ENCODE measurements at places on chromosomes 1 and 21. TPM values are rescaled to one million over a fixed set of nuclear protein-coding genes. Genes with fewer than 3 reads are reported as not detected.

OR6K3 gene
- not detected for total RNA-seq

GRCh38 chr21:25115021-25115420 lies 492.3 kb downstream of the MRPL39 start:
- no peak for DNase-seq

DNA sequence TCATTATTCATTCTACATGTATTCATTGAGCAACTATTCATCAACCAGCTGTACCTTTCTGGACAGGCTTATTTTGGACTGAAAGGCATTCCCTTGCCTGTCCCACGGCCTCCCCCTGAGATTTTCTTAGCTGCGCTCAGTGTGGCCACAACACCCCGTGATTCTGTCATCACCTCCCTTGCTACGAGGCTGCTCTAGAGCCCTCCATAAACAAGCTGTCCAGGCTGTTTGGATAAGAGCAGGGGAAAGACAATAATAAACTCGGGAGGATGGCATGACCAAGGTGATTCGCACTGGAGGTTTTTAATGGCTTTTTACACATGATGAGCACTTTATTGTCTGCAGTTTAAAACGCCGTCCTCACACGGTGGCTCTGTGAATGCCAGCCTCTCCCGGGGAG lies 139.7 kb downstream of the ROR1 start:
- no peak for DNase-seq

SORT1 gene
- 11.6 TPM for total RNA-seq

SMCP gene
- total RNA-seq: not detected

DNA sequence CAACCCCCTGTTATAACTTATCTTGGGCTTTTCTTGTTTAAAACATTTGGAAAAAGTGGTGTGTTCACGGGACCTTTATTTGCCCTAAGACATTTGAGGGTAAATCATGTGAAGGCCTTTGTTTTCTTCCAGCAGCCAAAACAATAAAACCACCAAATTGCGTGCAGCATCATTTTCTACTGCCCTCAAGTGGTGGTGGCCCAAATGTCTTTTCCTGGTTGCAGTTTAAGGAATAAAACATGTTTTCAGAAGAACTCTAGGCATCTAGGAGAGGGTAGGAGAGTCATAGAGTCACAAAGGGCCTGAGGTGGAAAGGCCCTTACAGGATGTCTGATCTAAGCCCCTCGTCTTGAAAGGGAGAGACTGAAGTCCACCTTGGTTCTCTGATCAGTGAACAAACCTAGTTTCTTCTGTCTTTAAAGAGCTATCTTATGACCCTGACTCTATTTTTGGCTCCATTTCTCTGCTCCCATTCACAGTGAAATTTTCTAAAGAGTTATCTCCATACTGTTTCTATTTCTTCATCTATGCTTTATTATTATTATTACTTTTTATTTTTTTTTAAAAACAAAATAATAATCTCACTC lies 16.0 kb upstream of the EPS15 start:
- peak; percentile 64 for DNase-seq

DNA sequence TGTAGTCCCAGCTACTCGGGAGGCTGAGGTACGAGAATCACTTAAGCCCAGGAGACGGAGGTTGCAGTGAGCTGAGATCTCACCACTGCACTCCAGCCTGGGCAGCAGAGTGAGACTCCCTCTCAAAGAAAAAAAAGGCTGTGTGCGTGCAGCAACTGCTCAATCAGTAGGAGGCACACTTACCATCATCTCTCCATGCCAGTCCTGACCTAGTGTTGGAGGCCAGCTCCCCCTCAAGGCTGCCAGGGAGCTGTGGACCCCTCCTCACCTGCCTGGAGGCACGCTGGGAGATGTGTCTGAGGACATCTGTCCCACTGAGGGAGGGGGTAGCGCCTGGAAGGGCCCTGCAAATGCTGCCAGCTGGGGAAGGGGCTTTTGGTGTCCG lies 11.9 kb downstream of the RPS6KA1 start:
- DNase-seq: no peak

RORC gene
- 8.6 TPM for total RNA-seq

DNA sequence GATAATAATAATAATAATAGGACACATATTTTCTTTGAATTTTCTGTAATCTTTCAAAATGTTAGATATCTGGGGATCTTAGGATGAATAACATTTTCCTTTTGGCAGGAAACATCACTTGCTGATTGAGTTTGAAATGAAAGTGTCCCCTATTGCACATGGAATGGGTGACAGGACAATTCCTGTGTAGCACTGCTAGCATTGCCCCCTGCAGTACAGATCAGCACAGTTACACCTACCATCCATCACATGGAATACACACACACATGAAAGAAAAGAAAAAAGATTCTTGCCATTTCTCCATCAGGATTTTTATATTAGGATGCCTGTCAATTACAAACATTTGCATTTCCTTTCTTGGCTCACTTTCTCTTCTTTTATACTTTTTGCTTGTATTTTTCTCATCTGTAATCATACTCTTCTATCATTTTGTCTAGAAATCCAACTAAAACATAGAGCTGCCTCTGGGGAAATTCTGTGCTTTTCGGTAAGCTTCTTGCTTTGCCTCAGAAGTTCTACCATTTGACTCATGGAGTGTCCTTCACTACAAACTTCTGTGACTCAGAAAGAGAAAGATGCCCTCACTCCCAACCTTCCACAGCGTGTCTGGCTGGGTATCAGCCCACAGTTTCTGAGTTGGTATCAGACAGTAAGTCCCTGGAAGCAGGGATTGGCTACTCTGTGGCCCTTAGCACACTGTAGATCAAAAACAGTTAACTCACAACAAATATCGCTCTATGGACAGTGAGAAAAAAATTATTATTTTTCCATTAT lies 641.2 kb downstream of the PTPRC start:
- no peak for DNase-seq

RPTN gene
- not detected for total RNA-seq

- no peak for DNase-seq
Measured at GRCh38 chr1:213749558-213749957, 238.2 kb upstream of the PROX1 start.

CD52 gene
- 1.7 TPM for total RNA-seq

KRTAP21-2 gene
- not detected for total RNA-seq

LAMC2 gene
- 0.71 TPM for total RNA-seq

DEPDC1 gene
- 6.8 TPM for total RNA-seq

CRP gene
- total RNA-seq: not detected

GRCh38 chr1:248757784-248758195 lies 2.2 kb upstream of the LYPD8 start:
- no peak for DNase-seq

GRCh38 chr21:45636459-45636858 lies 7.1 kb upstream of the PCBP3 start:
- no peak for DNase-seq

DNA sequence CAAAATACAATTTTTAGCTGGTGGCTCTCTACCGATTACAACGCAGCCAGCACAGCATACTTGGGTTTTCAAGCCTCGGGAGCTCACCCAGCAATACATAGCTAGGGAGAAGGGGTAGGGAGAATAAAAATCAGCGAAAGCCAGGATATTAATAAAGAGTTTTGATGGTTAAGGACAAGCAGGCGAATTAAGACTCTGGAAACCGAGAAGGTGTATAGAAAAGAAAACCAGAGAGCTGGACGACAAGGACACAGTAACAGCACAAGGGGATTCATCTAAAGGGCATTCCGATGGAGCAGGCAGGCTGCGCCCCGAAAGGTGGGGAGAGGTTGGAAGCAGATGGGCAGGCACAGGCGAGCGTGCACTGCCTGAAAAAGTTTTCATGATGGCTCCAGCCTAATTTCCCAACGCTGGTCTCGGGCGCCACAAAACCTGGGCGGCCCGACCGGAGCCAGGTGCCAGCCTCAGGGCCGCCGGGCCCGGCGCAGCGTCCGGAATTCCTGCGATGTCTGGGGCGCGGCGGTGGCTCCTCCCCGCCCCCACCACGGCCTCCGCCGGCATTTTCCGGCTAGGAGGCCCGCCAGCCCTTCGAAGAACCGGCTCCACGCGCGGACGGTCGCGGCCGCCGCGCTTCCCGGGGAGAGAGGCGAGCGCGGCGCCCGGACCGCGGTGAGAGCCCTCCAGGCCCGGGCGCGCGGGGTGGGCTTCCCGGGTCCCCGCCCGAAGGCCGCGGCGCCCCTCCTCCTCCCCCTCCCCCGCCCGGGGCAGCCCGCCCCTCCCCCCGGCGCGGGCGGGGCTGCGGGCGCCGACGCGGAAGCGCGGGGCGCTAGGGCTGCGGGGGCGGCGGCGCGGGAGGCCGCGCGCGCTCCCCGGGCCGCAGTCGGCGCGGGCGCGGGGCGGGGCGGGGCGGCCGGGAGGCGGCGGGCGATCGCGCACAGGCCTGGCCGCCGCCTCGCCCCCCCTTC lies 774 bp upstream of the DYRK1A start:
- no peak for DNase-seq

DNA sequence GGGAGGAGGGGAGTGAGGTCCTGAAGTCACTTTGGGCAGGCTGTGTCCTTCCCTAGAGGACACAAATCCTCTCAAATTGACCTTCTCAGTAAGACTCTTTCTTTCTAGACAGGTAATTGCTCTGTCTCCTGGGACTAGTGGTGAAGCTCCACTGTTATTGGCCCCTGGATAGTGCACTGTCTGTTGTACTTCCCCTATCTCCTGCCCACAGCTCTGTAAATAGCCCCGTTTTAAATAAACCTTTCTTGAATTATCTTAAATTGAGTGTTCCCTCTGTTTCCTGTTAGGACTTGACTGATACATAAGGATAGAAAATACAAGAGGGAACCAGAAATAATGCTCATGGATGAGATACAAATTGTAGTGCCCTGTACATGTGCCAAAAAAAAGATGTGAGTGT lies 229.5 kb upstream of the USP24 start:
- no peak for DNase-seq
